ENCODE measurements at places on chromosomes 12 and 14.
A peak's percentile ranks its signal among the peaks of the same experiment; 100 is the strongest.

DNA sequence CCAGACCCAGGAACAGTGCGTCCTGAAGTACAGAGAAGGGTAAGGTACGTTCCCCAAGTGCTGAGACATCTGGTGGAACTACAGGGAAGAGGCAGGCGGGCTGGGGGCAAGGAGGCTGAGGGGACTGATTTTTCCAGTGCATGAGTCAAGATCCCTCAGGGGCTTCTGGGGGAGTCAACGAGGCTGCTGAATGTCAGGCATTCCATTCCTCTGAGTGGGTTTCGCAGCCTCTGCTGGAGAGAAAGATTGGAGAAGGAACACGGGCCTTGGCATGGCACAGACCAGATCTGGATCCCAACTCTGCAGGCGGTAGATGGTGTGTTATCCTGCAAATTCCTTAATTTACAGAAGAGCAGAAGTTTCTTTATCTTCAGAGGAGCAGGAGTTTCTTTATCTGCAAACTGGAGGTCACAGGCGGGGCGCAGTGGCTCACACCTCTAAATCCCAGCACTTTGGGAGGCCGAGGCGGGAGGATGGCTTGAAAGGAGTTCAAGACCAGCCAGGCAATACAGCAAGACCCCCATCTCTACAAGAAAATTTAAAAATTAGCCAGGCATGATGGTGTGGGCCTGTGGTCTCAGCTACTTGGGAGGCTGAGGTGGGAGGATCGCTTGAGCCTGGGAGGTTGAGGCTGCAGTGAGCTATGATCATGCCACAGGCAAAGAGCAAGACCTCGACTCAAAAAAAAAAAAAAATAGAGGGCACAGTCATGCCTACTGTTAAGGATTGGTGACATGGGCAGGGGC is 132.6 kb upstream of the MAP1LC3B2 start:
- DNase-seq: peak; percentile 56

- DNase-seq: no peak
Observed at GRCh38 chr14:102793531-102794328, 16.5 kb downstream of the TRAF3 start.

GRCh38 chr12:67957383-67957782 is 31.9 kb upstream of the IFNG-AS1 start:
- DNase-seq: peak; percentile 11

- DNase-seq: peak; percentile 83
Observed at GRCh38 chr12:111773801-111774551, 7.2 kb downstream of the ALDH2 start.

- DNase-seq: no peak
Observed at GRCh38 chr14:67421356-67422224, 9.6 kb upstream of the PLEK2 start.

GRCh38 chr12:203462-204260 is 10.3 kb downstream of the SLC6A12 start:
- DNase-seq: peak; percentile 45

DNA sequence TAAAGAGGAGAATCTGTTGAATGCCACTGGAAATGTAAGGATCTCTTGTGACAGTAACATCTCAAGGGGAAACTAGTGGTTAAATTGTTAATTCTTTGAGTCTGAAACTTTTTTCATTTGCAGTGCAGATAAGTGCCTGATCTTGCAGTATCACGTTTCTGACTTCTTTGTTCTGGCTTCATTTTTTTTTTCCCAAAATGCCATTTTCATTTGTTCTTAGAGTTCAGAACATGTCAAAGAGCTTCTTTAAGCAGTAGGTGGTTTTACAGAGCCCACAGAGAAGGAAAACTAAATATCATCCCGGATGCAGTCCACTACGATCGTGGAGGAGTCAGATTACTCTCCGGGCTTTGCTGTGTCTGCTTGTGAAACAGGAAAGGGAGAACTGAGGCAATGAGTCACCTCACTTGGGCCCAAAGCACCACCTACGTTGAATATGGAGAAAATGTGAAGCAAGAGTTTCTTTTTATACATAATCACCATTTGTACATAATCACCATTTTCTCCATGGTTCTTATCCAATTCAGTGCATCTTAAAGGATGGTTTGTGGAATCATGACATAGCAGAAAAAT is 43.9 kb downstream of the HMGA2 start:
- no peak for DNase-seq

- DNase-seq: no peak
Observed at GRCh38 chr12:130508318-130508717, 170.6 kb downstream of the PIWIL1 start.

GRCh38 chr14:97109234-97109633 is 312.1 kb downstream of the VRK1 start:
- no peak for DNase-seq

DNA sequence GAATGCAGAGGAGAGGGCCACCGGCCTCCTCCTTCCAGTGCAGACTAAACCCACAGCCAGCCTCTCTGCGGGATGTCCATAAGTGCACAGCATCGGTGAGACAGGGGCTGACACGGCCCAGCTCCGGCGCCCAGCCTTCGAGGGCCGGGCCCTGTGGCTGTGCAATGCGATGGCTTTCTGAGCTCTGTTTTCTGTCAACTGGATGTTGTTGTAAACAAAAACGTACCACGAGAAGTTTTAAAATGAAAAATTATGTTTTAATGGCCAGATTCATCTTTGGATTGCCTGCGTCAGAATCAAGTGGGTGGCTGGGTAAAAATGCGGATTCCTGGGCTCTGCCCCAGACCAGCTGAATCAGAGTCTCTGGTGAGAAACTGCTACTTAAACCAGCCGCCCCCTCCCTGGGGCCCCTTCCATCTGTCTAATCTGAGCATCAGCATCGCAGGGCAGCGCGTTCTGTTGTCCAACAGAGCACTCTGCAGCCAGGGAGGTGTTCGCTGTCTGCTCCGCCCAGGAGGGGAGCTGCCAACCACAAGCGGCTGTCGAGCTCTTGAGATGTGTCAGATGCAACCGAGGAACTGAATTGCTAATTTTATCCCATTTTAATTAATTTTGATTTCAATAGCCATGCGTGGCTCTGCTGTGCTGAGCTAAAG is 133.4 kb downstream of the RFLNA start:
- DNase-seq: peak; percentile 67

DNA sequence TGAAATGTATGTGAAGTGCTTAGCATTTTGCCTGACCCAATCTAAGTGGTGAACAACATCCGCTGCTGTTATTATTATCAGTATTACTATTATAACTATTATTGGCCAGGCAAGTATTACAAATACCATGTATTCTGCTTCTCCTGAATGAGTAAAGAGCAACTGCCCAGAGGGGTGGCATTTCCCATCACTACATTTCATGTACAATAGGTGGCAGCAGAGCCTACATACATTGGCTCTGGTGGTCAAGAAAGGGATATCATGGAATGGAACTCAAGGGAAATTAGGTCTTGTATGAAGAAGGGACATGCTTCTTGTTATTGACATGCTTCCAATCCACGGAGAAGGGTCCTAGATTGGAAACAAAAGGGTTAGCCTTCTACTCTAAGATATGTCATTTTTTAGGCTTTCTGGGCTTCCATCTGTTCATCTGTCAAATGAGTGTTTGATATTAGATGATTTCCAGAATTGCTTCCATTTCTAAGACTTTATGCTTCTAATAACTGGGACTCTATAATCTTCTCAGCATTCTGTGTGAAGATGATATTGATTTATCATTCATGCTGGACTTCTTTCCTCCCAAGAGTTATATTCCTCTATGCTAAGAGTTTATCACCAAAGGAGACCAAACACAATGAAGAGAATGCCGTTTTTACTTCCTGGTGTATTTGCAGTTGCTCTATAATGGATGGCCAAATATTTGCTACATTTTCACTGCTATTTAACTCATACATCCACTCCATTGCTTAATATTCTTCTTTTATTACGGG is 239.1 kb downstream of the SSPN start:
- DNase-seq: peak; percentile 61

DNA sequence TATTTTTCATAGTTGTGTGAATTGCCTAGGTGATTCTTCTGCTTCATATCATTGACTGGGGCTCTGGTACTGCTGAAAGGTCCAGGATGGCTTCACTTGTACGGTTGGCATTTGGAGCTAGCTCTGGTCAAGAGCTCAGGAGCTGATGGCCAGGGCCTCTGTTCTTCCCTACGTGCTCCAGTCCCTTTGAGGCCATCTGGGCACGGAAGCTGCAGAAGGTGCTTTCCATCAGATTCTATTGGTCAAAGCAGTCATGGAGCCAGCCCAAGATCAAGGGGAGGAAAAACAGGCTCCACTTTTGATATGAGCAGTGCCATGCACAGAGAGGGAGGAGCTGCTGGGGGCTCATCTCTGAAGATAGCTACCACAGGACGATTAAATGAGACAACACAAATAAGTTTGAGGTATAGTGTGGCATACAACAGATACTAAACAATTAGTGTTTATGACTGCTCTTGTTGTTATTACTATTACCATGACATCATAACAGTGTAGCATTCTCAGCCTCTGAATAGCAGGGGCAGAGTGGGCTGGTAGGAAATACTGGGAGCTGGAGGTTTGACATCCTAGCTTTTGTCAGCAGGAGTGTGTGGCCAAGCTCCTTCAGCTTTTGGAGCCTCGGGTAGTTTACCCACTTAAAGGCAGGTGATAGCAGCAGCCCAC is 10.4 kb downstream of the KRT83 start:
- no peak for DNase-seq

DNA sequence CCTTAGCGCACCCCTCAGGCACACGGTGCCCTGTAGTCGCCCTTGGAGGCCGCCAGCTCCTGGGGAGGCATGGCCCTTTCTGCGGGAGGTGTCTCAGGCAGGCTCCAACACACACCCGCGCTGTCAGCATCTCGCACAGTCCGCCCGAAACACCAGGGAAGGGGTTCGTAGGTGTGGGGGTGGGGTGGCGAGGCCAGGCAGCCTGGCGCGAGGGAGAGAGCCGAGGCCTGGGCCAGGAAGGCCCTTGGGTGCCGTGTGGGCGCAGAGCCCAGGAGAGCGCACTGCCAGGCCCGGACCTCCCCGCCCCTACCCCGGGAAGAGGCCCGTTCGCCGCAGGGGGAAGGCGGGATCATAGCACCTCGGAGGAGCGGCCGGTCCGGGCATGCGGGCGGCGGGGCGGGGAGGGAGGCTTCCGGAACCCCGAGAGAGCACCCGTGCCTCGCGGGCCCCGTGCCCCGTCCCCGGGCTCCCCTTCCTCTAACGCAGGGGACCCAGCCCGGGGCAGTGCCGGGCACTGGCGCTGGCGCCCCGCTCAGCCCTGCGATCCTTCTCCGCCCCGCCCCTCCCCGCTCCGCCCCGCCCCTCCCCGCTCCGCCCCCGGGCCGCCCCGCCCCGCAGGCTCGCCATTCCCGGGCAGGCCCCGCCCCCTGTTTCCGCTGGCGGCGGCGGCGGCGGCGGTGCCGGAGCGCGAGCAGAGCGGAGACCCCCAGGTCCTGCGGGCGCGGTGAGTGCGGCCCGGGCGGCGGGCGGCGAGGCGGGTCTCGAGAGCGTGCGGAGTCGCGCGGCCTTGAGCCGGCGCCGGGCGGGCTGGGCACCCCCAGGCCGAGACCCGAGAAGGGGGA is at the start of gene TSPAN9:
Gene TSPAN9, plus strand, starts transcription at position 650 of the 842 bp plus-strand sequence. CDS start 123,815 bp downstream, outside the sequence.
- DNase-seq: peak; percentile 77

DNA sequence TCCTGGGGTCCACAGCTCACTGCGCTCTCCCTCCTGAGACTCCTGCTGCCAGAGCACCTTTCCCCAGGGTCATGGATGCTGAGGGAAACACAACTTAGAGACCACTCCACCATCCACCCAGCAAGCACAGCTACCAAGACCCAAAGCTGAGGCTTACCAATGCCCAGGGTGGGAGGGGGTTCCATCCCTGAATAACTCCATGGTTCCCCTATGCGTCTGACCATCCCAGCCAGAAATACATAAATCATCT is 36.3 kb downstream of the DAD1 start:
- no peak for DNase-seq
